NCI-H2029 treated with DMSO at 0.1 percent for 48 hours (cell line): ENCODE measurements at places on chromosomes 3 and 15.
A peak's percentile ranks its signal among the peaks of the same experiment; 100 is the strongest.

DNA sequence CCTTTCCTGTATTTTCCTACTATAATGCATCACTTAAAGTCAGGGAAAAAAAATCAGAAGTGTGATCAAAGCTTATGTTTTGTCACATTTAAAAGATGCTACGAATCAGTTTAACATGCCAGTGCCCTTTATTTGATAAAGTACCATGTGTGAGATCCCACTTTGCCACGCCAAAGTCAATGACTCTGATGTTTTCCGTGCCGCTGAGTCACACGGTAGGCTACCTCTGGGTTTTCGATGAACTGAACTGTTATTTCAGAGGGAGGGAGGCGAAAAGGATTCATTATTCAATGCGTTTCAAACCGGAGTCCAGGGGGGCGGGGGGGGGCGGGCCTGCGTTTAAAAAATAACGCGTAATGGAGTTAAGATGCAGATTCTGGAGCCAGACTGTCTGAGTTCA is 203.0 kb downstream of the ABHD5 start:
- DNase-seq: no peak

- DNase-seq: peak; percentile 46
Measured at GRCh38 chr3:14989943-14990779, 42.8 kb downstream of the NR2C2 start.

- DNase-seq: no peak
Measured at GRCh38 chr15:40334541-40334940, 6.2 kb downstream of the CCDC9B start.

GRCh38 chr15:100560323-100560722 is 31.6 kb upstream of the CERS3 start:
- no peak for DNase-seq

DNA sequence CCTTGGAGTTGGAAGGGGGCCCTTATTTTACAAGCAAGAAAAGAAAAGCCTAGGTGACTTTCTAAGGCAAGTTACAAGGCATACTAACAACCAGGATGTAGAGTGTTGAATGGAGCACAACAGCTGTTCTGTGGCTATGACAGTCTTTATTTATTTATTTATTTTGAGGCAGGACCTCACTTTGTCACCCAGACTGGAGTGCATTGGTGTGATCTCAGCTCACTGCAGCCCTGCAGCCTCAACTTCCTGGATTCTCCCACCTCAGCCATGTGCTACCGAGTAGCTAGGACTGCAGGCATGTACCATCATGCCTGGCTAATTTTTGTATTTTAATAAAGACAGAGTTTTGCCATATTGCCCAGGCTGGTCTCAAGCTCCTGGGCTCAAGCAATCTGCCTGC is 973.4 kb downstream of the ROBO1 start:
- no peak for DNase-seq

- no peak for DNase-seq
Measured at GRCh38 chr15:32747921-32748342, 30.1 kb downstream of the GREM1 start.

GRCh38 chr15:101359365-101359947 is 64.4 kb upstream of the SNRPA1 start:
- no peak for DNase-seq

DNA sequence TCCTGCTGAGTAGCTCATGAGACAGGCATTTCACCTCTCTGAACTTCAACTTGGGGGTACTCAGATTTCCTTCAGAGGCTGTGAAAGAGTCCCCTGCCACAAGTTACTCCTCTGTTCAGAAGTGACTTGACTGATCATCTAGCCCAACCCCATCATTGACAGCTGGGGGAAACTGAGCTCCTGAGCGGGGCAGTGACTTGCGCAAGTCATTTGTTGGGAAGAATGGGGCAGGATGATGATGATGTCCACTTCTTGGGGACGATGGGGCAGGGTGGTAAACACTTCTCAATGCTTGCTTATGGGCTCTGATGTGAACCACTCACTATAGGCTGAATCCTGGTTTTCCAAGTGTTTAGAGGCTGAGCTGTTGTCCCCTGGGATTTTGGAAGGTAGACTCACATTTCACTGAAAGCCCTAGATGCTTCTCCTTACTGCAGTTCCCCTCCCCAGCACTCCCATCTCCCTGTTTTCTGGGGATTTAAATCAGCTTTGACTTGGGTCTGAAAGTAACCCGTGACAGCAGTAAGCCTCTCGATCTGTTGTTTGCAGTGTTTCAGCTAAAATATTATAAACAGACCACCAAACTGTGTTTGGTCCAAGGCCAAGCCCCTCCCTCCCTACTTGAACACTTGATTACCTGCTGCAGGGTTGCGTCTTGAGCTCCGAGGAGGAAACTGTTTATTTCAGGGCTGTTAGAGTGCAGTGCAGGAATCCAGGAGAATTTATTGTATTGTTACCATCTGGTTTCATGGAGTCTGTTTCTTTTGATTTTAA is 25.1 kb downstream of the SMAD3 start:
- DNase-seq: no peak

DNA sequence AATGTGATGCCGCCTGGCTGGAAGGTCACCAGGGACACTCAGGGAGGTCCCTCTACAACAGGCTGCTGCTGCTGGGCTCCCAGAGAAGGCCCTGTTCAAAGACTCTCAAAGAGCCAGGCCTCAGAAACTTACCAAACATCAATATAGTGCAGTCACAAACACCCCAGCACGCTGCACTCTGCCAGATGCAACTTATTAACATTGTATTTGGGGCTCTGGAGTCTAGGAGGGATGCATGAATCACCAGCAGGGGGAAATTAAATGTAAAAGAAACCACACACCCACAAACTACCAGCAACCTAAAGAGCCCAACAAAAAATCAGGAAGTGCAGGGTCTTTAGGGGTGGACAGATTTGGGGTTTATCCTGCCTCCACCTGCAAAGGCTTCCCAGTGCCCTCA is 74.6 kb upstream of the SPATA12 start:
- no peak for DNase-seq

GRCh38 chr3:101730839-101731238 is 6.4 kb downstream of the CEP97 start:
- no peak for DNase-seq

- no peak for DNase-seq
Measured at GRCh38 chr3:188335656-188336055, 181.7 kb downstream of the LPP start.
